ENCODE measurements at places on chromosomes 6 and 20.

GRCh38 chr6:108029226-108029921, 45.2 kb downstream of the OSTM1 start:
- DNase-seq: peak; percentile 53

DNA sequence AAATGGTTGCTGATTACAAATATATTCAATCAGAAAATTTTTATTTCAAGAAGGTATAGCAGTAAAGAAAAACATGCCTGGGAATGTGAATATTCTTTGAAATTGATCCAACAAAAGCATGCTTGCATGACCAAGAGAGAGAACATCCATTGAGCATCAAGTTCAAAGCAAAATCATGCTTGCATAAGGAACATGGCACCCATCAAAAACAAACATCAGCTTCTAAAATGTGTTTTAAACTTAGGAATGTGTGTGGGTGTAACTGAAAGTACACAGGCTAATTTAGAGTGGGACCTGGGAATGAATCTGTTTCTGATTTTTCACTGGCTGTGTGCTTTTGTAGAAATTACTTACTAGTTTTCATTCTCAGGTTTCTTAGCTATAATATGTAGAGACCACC, 5.6 kb downstream of the SLC17A5 start:
- DNase-seq: no peak

GRCh38 chr20:18971121-18971520, 157.5 kb downstream of the SCP2D1 start:
- no peak for DNase-seq

DNA sequence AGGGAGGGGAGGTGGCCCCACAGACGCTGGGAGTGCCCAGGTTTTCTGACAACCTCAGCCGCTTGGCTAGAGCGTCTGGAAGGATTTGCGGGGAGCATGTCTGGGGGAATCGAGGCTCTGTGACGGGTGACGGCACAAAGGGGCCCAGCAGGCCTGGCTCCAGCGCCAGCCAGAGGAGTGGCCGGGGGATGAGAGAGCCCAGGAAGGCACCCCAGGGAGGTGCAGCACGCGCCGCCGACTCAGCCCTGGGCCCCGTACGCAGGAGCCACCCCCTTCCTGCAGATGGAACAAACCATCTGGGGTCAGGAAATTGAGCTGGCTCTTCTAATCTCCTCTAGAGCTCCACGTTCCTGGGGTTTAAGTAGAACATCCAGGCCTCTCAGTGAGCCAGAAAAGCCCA, 5.9 kb upstream of the SLCO4A1 start:
- peak; percentile 46 for DNase-seq

DNA sequence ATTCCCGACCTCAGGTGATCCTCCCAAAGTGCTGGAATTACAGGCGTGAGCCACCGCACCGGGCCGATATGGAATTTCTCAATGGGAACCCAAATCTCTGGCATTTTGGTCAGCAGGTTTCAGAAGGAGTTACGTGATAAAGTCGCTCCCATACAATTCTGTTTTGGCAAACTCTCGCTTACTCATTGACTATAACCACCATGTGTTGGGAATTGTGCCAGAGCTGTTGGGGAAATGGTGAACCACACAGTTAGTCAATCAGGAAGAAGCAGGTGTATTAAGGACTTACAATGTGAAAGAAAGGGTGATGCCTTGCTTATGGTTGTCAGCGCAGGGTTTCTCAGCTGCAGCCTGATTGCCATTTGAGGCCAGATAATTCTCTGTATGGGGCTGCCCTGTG, 410.5 kb downstream of the QKI start:
- no peak for DNase-seq

- no peak for DNase-seq
Measured at GRCh38 chr20:57540890-57541580, 16.1 kb upstream of the CTCFL start.

DNA sequence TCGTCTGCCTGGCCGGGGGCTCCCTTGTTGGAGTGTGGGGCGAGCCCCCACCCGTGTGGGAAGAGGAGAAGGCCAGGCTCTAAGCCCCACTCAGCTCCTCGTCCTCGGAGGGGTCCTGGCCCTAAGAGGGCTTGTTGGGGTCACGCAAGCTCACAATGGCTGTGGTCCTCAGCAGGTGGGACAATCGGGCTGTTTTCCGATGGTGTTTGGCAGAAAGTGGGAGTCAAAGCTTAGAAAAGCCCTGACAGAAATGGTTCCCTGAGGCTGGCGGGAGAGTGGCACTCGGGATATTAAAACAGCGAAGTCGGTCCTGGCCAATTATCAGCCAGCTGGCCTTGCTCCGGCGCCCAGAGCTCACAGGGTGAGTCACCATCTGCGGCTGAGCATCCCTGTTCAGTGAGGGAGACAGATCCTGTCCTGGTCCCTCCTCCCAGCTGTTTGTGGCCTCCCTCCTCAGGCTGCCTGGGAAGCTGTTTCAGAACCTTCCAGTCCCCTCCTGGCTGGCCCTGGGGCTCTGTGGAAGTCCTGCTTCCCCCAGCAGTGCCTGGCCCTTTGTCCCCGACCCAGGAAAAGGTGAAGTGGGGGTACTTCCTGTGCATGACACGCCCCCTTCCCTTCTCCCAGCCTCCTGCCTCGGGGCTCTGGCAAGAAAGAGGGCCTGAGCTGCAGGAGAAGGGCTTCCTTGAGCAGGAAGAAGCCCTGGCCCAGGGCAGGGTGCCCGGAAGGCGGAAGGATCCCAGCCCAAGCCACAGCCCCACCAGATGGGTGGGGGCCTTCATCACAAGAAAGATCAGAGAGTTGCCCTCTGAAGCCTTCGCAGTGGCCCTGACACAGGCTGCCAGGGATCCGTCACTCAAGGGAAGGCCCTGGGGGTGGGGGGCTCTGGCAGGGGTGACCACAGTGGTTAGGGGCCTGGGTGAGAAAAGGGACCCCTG, 53.6 kb upstream of the BHLHE23 start:
- no peak for DNase-seq

DNA sequence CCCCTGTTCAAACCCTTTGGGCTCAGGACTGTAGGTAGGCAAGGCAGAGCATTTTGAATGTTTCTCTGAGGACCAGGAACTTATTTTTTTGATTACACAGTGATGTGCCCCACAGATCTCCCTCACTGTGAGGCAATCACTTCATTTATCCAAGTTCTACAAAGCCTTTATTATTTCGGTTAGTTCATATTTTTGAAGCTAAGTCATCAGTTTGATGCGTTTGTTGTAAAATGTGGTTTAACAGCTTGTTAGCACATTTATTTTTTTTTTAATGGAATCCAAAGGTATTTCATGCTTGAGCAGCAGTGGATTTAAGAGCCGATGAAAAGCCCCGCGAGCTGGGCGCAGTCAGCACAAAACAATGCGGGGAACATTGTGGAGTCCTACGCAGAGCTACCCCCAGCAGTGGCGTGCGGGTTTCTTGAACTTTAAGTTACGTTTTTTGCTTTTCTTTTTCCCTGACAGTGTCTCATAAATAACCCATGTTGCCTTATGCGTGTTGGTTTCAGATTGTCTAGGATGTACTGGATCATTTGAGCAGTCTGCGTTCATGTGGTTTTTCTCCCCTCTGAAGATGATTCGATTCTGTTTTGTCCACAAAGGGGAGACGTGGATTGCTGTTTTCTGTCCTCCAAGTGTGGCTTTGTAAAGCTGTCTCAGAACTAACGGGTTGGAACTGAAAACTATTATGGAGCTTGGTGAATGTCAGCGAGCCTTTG, 233.6 kb upstream of the BMP2 start:
- DNase-seq: peak; percentile 34

DNA sequence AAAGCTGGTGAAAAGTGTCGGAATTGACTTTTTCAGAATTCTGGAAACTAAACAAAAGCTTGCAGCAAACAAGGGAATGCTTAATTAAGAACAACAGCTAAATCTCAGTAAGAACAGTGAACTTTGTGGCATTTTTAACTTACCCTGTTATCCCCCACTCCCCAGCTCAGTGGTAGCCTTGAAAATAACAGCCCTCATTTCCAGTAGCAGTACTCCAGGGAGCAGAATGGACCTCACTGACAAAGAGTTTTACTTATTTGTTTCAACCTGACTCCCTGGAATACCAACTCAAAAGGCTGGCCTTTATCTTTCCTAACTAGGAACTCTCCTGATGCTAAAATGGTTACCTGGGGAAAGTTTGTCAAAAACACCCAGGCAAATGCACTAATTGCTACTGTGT, 108.9 kb downstream of the IMPG1 start:
- DNase-seq: no peak

DNA sequence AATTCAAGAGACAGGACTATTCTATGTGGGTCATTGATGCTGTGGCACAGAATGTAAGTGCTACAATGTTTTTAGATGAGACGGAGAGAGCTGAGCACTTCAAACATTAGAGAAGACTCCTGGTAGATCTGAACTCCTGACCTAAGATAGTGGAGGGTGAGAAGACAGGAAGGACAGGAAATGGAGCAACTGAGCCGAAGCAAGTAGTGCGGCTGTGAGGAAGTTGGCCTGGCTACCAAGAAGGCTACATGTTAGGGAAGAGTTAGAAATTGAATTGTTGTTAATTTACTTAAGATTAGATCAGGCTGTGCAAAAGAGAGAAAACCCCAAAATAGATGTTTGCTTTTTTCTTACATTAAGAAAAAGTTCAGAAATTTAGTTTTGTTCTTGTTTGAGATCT, 14.4 kb upstream of the MLIP start:
- no peak for DNase-seq

- peak; percentile 93 for DNase-seq
Measured at GRCh38 chr6:113394216-113394615, 462.9 kb upstream of the MARCKS start.

DNA sequence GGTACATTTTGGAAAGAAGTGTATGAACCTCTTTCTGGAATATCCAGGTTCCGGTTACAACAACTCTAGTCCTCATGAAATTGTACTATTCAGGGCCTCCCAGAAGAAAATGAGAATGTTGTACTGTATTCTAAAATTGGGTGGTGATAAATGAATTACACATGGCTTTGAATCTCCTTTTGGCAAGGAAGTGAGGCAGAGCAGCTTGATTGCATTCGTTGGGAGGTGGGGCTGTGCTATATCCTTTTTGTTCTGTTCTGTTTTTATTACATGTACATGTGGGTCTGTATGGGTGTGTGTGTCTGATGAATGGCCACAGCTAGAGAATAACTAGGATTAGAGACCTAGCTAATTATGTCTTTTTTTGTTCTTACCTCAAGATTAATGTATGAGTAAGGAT, 37.8 kb upstream of the SNRPB2 start:
- no peak for DNase-seq

DNA sequence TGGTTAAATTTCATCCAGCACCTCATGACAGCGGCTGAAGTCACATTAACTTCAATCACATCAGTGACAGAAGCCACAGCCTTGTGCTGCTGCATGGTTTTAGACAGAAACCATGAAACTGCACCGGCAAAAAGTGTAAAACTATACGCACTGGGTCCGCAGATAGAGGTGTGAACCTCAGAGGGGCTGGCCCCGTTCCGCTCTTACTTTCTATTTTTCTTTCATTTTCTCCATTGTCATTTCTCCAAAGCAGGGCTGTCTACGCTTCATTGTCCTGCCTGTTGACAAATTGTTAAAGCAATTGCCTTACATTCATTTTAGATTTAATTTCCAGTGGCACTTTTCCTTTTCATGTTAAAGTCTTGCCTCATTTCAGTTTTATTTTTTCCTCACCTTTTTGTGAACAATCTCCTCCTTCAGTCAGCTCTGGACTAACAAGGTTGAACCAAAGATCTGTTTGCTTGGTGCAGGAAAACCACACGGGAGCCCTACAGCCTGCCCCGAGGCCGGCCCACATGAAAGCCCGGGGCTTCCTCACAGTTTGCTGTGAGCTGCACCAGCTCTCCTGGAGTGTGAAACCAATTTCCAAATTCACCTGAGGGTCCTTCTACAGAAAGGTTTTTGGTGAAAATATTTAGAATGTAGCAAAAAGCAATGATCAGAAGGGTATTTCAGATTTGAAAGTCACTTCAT, 63.7 kb downstream of the PRR18 start:
- no peak for DNase-seq

DNA sequence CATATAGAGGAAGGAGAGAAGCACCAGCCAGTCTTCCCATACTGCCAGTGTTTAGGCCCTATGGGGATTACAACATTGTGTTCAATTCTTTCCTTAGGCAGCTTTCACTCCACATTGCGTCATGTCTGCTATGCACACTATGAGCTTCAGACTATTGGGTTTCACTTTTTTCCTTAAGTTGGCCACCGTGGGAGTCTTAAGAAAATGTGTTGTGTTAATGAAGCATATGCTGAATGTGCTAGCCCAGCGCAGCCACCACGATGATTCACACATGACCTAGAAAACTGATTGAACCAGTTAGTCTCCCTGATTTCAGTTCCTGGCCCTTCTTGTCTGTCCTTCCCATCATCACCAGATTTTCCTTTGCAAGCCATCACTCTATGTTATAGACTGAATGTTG, 21.5 kb downstream of the TUBB2B start:
- no peak for DNase-seq

DNA sequence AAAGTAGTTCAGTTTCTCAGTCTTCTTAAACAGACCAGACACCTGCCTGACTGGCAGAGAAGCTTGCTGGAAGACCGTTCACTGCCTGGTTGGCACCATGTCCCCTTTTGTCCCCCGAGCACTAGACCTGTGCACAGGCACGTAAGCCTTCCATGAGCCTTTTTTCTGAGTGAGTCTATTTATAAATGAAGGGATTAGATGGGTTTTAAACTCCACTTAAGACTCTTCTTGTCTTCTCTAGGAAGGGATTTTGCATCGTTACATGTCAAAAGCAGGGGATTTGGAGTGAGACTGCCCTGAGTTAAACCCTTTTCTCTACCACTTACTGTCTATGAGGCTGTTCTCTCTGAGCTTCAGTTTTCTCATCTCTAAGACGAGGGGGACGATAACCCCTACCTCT, 37.6 kb downstream of the STK35 start:
- no peak for DNase-seq

DNA sequence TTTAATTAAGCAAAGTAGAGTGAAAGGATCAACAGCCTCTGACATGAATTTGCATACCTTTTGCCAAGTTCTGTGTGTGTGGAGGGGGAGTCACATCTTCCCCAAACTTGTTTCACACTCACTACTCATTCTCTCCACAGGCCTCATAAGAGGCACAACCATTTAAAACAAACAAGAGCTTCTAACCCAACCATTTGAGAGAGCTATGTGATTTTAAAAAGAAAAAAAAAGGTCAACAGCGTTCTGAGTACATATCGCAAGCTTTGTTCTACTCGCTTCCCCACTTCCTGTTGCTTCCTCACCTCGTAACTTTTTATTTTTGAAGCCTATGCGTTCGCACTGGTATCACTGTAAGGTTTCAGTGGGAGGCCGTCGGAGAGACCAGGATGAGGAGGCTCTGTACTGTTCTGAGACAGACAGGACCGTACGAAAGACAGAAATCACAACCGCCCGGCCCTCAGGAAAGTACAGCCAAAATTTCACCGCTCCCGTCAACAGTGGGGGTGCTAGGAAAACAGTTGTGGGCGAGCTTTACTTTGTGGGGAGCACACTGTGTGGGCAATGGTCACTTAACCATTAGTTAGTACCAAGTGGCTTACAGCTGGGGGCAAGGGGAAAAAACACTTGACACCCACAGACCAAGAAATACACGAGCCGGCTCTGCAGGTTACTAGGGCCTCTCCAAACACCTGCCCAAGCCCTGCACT, 61.3 kb downstream of the TRERF1 start:
- no peak for DNase-seq

- no peak for DNase-seq
Measured at GRCh38 chr6:315921-316752, 23.9 kb downstream of the DUSP22 start.

- DNase-seq: no peak
Measured at GRCh38 chr6:91387290-91388059, 800.6 kb upstream of the MAP3K7 start.

- DNase-seq: no peak
Measured at GRCh38 chr6:147806697-147807096, 298.2 kb downstream of the SAMD5 start.

Data from muscle of leg (tissue), 16 donors.